ENCODE measurements at places on chromosomes 16 and 17.

DNA sequence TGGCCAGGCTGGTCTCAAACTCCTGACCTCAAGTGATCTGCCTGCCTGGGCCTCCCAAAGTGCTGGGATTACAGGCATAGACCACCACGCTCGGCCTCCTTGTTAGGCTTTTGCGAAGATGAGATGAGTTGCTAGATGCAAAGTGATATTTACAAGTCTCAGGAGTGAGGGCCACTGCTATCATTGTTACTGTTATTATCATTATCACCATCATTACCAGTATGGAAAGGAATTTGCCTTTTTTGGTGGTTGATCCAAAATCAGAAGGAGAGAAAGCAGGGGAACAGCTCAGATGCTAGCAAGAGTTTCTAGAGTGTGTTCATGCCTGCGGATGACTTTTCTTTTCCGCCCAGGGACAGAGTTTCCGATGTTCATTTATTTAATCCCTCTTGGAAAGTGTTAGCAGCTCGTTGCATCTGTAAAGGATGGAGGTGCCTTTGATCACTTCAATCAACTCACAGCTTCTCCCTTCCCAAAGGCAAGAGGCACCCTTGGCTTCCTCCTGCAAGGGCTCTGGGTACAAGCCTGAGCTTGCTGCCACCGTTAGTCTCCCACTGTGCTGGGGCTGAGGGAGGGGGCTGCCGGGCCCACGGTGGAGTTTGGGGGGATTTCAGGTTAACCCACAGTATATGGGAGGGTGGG lies 21.6 kb downstream of the ITPRIPL2 start:
- no peak for DNase-seq

GRCh38 chr16:26606381-26607150 lies 460.2 kb upstream of the C16orf82 start:
- no peak for DNase-seq

DNA sequence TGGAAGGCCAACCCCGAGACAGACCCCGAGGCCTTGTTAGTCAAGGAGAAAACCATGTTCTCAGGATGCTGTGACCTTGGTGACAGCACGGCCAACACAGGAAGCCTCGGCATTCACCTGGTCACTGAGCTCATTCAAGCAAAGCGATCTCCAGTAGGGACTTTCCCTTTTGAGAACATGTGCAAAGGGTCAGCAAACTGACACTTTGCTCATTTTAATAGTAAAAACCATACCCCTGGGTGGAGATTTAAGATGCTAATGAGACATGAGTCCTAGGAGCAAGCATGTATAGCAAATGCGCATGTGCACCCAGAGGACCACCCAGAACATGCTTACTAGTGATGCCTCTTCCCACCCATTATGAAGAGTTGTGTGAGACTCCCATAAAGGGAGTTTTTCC lies 5.7 kb upstream of the SULT1A2 start:
- no peak for DNase-seq

GRCh38 chr16:12254566-12254965 lies 278.0 kb downstream of the SNX29 start:
- no peak for DNase-seq

DNA sequence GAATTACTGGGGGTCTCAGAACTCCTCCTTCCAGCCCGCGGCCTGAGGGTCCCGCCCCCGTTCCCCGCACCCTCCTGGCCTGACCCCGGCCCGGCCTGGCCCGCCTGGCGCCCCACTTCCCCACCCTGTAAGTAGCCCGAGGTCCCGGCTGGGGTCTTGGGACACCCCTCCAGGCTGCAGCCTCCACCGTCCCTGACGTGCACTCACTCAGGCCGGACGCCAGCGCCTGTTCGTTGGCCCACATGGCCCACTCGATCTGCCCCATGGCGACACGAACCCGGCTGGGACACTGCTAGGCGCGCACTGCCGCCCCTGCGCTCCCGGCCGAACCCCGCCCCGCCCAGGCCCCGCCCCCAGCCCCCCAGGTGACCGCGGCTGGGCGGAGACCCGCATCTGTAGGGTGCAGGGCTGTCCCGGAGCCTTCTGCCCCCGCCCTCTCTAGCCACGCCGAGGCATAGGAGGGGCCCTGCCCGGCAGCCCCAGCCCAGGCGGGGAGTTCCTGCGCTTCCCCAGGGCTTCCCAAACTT lies at the start of gene CYBA:
CYBA (minus strand) TSS at position 305 of the 527 bp plus-strand sequence; CDS start at position 265, 40 bp downstream.
- DNase-seq, result peak; percentile 43

- no peak for DNase-seq
Observed at GRCh38 chr17:46000292-46000691, 1.2 kb downstream of the STH start.

GRCh38 chr16:1209081-1209480 lies 16.0 kb downstream of the TPSG1 start:
- no peak for DNase-seq

- no peak for DNase-seq
Observed at GRCh38 chr17:51185763-51186332, 19.6 kb downstream of the NME2 start.

DNA sequence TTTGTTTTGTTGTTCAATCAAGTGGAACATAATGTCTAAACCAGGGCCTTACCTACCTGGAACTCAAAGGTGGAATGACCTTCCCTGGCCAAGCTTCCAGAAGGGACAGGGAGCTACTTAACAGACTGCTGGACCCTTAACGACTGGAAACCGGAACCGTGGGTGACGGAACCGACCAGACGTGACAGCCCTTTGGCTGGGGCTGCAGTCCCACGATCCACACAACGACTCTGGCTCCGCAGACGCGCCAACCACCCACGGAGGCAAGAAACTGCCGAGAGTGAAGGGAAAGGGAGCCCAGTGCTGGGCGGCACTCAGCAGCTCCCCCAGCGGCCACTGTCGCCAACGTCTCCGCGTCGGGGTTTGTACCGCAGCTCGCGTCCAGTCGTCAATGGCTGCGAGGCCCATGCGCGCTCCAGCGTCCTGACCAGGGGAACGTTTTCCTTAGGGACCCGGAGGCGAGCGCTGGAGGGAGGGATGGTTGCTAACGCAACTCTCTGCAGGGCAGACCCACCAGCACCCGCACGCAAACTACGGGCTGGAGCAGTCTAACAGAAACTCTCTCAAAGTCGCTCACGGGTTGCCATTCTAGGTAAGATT lies 5.5 kb upstream of the KIF22 start:
- DNase-seq, result peak; percentile 74

- peak; percentile 79 for DNase-seq
Observed at GRCh38 chr16:86512301-86512859, 2.1 kb downstream of the FOXF1 start.

DNA sequence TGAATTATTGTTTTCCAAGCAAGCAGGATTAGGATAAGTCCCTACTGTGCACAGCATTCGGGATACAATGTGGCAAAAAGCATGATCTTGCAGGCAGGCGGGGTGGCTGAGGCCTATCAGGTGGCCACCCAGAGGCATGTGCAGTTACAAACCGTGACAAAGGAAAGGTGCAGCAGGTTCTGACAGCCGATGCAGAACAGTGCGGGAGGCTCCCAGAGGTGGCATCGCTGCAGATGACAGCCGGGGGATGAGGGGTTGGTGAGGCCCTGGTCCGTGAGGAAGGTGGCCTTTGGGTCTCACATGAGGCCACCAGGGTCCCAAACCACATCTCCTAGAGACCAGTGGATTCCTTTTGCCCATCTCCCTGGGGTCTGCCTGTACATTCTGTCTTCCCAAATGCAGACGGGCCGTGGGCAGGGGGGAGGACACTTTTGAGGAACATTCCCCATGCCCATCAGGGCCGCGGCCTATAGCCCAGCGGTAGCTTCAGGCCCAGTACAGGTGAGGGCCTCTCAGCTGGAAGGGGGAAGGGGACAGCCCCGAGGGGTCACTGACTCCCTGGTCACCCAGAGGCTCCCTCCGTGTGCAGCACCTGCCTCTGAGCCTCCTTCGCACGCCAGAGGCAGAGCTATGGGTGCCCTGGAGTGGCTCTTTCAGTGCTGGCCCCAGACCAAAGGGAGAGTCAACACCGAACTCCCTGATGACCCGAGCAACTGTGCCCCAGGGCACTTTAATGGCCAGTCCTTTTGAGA lies 85.1 kb downstream of the SOCS1 start:
- DNase-seq, result no peak

- DNase-seq, result no peak
Observed at GRCh38 chr16:69351309-69352027, at the start of gene TMED6. Gene TMED6 (minus strand): TSS chr16:69351786. CDS start chr16:69351753, 33 bp downstream.

GRCh38 chr16:73151225-73151624 lies 103.3 kb upstream of the ZFHX3 start:
- no peak for DNase-seq

- peak; percentile 63 for DNase-seq
Observed at GRCh38 chr17:50634224-50634914, at the start of gene ABCC3. Gene ABCC3 (plus strand): TSS chr17:50634881. CDS start chr17:50634937, 56 bp downstream.

DNA sequence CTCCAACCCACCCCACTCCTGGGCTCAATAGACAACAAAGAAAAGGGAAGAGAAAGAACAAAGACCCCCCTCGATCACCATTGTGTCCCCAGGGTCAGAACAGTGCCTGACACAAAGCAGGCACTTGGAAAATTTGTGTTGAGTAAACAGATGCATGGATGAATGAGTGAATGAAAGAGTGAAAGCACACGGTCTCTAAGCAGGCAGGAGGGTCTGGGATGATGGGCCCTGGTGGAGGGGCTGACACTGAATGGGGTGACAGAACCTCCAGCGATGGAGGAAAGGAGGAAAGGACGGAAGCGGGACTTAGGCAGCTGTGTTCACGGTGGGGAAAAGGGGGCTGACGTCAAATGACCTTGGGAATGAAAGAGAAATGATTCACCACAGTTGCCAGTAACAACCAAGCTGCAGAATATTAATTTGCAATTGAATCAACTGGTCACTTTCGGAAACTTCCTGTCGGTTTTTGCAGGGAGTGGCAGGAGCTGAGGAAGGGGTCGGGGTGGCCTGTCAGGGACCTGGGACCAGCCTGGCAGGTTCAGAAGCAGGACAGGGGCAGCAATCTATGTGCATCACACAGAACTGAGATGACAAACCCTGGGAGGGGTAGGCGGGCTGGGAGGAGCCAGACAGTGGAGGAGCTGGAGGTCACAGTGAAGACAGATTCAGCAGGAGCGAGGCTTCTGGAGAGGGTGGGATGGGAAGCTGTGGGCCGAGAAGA lies 6.7 kb upstream of the GAST start:
- no peak for DNase-seq

- no peak for DNase-seq
Observed at GRCh38 chr16:70647441-70648359, 1.3 kb downstream of the IL34 start.

DNA sequence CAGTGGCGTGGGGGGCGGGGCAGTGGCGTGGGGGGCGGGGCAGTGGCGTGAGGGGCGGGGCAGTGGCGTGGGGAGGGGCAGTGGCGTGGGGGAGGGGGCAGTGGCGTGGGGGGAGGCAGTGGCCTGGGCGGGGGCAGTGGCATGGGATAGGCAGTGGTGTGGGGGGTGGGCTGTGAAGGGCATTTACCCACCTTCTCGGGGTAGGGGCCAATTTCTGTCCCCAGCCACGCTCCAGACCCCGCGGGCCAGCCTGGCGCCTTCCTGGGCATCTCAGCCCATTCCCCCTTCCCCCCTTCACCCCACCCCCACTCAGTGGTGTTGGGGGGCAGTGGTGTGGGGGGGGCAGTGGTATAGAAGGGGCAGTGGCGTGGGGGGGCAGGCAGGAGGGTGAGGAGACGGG lies 92.7 kb downstream of the LITAF start:
- no peak for DNase-seq

- DNase-seq, result no peak
Observed at GRCh38 chr16:30900588-30900987, 4.2 kb downstream of the CTF1 start.

DNA sequence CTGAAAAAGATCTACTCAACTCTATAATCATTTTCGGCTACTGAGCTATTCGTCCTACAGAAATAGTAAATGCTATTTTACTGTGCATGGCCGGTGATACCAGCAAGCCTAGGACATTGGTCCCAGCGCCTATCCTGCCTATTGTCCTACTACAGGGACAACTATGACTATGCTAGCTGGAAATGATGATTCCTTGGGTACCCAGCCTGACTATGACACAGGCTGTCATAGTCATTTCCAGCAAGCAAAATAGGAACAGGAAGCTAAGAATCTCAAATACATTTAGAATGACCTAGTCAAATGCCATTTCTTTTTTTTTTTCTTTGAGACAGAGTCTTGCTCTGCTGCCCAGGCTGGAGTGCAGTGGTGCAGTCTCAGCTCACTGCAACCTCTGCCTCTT lies 33.7 kb upstream of the HSBP1 start:
- DNase-seq, result no peak

DNA sequence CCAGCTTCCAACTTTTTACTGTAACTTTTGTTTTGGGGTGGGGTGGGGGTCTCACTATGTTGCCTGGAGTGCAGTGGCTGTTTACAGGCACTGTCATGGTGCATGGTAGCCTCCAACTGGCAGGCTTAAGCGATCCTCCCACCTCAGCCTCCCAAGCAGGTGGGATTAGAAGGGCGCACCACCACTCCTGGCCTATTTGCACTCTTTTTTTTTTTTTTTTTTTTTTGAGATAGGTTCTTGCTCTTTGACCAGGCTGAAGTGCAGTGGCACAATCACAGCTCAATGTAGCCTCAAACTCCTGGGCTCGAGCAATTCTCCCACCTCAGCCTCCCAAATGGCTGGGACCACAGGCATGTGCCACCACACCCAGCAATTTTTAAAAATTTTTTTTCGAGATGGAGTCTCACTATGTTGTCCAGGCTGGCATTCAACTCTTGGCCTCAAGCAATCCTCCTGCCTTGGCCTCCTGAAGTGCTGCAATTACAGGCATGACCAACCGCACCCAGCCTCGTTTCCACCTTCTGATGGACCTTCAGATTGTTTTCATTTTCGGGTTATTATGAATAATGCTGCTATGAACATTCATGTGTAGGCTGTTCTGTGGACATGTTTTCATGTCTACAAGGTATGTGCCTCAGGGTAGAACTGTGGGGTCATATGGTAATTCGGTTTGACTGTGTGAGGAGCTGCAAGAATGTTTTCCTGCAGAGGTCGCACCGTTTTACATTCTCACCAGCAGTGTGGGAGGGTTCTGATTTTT lies 10.9 kb downstream of the TRAP1 start:
- no peak for DNase-seq

- peak; percentile 48 for DNase-seq
Observed at GRCh38 chr17:39014044-39014794, 47.0 kb upstream of the FBXO47 start.

- DNase-seq, result no peak
Observed at GRCh38 chr16:77328768-77329167, 106.1 kb downstream of the ADAMTS18 start.

DNA sequence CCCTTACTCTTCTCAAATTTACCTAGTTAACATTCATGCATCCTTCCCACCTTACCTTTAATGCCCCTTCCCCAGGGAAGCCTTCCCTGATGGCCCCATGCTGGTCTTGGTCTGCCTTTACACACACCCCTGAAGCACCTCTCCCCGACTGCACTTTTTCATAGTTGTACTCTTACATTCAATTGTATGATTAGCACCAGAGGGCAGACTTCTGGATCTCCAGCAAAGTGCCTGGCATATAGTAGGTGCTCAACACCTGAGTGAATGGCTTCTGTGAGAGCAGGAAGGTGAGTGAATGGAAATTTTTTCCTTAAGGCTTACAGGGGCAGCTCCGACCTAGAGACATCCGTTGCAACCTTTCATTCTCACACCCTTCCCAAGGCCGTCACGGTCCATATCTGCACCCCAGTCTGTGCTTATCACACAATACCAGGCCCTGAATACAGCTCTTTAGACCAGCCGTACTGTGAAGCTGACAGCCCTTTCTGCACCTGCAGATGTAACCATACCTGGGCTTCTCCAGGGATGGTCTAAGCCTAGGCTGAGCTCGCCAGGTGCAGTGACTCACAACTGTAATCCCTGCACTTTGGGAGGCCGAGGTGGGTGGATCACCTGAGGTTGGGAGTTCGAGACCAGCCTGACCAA lies 4.4 kb downstream of the PGAP3 start:
- no peak for DNase-seq

GRCh38 chr17:49829026-49829425 lies 18.8 kb downstream of the TAC4 start:
- no peak for DNase-seq
